Activated CD8-positive, alpha-beta memory T cell treated with anti-CD3 and anti-CD28 coated beads for 4 hours (primary cell): ENCODE measurements at places on chromosomes 7 and 10.

DNA sequence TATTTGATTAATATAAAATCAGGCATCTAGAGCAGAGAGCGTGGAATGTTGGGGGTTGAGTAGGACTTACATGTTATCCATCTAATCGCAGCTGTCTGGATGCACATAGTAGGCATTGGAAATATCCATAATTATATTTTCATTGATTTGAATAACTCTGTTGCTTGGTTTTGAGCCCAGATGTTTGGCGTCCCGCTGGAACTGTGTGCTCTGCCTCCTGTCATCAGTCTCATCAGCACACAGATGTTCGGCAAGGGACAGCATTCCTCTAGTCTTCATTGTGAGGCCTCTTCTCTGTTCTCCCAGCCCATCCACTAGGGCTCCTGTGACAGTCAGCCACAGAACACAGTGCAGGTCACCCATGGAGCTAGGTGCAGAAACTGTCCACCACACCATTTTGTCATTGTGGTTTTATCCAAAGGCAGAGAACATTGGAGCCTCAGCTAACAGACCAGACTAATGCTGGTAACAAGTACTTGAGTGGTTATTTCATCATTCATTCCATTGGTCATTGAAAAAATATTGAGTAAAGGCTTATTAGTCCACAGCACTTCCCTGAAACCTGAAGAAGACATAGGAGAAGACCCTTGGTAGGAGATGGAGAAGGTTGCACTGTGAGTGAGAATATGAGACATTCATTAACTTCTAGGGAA lies 927.4 kb downstream of the LRMDA start:
- DNase-seq, result no peak

- no peak for DNase-seq
Measured at GRCh38 chr7:132575982-132576720, at the start of gene PLXNA4. Gene PLXNA4, minus strand, starts transcription at chr7:132576470. Its CDS starts 67,777 bp downstream, at chr7:132508693.

- DNase-seq, result no peak
Measured at GRCh38 chr7:109835577-109835976, 1255.3 kb upstream of the LRRN3 start.

DNA sequence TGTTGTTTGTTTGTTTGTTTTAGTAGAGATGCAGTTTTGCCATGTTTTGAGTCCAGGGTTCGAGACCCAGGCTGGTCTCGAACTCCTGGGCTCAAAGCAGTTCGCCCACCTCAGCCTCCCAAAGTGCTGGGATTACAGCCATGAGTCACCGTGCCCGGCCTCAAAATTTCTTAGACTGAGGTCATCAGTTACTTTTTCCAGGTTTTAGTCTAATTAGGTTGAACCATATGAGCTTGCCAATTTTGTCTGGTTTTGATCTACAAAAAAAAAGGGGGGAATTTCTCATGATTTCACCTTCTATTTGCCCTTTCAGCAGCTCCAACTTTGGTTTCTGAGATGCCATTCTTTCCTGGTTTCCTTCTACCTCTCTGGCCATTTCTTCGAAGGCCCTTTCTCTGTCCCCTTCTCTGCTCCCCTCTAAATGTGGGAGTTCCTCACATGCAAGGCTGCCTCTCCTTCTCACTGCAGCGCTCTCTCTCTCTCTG lies 5.5 kb downstream of the CUEDC2 start:
- no peak for DNase-seq

GRCh38 chr7:136339464-136339863 lies 362.3 kb upstream of the MTPN start:
- no peak for DNase-seq

- DNase-seq, result no peak
Measured at GRCh38 chr7:47191316-47191715, 390.6 kb downstream of the TNS3 start.

- no peak for DNase-seq
Measured at GRCh38 chr7:22832401-22832800, 9.8 kb upstream of the TOMM7 start.

DNA sequence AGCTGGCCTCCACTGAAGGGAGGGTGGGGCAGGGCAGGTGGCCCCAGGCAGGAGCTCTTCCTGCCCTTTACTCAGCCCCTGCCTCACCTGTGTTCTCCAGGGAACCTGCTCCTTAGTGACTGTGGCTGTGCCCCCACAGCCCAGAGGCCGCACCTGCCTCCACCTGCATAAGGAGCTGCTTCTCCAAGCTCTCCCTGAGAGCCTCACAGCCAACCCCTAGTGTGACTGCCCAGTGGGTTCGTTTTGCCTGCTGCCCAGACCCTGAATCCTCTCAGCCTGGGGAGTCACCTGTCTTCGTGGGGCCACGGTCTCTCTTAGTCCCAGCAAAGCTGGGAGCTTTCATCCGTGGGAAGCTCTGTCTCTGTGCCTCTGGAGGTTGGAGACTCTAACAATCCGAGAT lies 94.4 kb downstream of the GLRX3 start:
- no peak for DNase-seq

DNA sequence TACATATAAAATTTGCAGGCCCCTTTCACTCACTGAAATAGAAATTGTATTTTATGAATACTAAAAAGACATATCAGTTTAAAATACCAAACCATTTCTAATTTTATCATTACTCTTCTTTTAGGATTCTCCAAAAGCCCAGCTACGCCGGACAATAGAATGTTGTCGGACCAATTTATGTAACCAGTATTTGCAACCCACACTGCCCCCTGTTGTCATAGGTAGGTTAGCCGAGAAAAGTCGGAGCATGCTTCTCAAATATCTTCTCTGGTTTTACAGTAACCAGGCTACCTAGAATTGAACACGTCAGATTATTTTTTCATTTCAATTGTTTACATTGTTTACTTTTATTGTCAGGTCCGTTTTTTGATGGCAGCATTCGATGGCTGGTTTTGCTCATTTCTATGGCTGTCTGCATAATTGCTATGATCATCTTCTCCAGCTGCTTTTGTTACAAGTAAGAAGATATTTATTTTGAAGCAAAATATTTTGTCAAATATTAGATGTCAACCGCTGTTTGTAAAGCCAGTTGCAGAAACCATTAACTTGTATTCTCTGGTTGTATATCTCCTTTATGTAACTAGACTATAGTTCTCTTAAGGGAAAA lies 57.6 kb downstream of the MMRN2 start:
- peak; percentile 8 for DNase-seq

GRCh38 chr10:131743190-131744151 lies 157.3 kb upstream of the PPP2R2D start:
- no peak for DNase-seq

DNA sequence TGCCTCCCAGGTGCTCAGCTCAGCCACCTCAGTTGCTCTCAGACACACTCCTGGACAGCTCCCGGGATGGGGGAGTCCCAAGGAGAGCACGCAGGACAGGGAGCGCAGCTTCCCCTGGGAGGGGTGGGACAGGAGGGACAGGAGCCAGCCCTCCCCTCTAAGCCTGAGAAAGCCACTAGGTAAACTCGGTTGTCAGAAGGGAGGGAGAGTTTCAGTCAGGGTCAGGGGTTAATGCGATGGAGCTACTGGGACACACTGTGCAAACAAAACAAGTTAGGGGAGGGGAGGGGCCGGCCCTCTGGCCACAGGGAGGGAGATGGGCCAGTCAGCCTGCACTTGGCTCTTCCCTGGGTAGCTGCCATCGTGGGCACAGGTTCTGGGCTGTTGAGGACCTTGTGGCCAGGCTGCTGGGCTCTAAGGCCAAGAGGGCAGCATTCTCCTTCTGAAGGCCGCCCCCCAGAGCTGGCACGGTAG lies 31.1 kb downstream of the KAZALD1 start:
- DNase-seq, result no peak

- DNase-seq, result no peak
Measured at GRCh38 chr10:43610636-43611035, 4.4 kb downstream of the ZNF485 start.

DNA sequence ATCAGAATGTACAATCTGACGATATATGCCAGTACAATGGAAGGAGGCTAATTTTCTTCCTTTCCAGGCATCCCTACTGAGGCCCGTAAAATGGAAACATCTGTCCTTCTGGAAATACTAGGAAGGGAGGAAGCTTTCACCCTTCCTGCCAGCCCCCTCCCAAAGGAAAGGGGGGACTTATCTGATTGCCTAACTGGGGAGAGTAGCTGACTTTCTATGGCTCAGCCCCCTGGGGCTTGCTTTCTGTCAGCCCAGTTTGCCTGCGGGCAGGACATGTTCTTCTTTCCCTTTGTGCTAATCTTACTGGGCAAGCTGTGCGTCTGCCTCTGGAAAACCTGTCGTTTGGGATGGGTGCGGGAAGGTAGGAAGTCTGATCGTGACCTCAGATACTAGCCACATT lies 508.9 kb downstream of the SUGCT start:
- no peak for DNase-seq

DNA sequence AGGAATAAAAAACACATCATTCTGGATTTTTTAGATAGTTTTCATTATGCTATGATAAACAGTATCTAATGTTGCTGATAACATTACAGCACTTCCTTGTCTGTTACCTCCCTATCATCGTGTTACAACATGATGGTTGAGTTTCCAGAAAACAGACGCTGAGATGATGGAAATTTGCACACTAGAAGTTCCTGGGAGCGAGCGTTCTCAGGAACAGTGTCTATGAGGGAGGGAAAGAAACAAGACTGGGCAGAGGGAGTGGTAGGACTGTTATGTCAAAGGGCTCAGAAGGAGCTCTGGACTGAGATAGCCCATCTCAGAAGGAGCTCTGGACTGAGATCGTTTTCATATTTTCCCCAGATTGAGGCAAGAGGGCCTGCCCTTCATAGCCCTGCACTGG lies 121.6 kb downstream of the REEP3 start:
- DNase-seq, result no peak

DNA sequence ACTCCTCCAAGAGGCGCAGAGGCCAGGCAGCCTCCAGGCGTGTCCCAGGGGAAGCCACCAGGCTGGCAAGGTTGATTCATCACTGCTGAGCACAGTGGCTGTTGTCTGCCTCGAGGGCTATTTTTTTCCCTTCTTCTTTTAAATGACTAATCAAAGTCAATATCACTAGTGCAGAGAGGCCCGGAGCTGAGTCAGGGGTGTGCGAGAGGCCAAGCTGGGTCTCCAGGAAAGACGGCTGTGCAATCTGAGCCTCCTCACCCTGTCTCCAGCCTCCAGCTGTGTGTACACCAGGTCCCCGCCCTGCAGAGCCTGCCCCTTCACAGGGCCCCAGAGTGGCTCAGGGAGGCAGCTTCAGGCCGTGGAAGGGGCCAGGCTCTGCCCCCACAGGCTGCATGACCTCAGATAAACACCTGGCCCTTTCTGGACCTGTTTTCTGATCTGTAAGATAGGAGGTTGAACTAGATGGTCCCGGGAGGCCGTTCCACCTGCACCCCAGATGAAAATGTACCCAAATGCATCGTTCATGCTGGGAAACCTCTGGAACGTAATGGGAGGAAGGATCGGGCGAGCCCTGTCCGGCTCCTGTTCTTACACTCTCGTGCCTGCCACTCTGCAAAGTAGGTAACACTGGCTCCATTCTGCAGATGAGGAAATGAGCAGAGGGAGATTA lies 3.7 kb downstream of the STX1A start:
- no peak for DNase-seq

GRCh38 chr10:35271086-35271858 lies 65.0 kb upstream of the CCNY start:
- DNase-seq, result no peak

DNA sequence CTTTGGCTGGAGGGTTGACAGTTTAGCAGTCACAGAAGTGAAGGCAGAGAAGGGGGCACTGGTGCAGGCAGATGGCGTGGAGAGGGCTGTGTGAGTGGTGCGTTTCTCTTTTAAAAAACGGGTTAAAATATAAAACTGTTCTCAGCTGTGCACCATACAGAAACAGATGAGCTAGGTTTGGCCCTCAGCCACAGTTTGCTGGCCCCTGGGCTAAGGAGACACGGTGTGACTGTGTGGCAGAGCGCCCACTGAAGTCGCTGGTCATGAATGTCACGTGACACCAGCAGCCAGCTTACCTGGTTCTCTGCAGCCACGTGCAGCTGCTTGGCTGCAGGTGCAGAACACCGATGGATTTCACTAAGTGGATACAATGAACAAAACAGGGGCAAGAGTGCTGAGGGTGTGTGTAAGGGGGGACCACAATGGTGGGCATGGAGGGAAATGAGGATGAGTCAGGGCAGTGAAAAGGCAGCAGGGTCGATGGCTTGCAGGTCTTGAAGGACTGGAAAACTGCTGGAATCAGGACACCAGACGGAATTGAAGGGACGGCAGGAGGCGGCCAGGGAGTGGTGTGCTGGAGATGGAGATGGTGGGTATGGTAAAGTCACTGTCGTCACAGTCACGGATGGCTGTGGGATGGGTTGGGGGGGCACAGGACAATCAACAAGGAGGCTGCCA lies 7.4 kb downstream of the ZNF746 start:
- no peak for DNase-seq

DNA sequence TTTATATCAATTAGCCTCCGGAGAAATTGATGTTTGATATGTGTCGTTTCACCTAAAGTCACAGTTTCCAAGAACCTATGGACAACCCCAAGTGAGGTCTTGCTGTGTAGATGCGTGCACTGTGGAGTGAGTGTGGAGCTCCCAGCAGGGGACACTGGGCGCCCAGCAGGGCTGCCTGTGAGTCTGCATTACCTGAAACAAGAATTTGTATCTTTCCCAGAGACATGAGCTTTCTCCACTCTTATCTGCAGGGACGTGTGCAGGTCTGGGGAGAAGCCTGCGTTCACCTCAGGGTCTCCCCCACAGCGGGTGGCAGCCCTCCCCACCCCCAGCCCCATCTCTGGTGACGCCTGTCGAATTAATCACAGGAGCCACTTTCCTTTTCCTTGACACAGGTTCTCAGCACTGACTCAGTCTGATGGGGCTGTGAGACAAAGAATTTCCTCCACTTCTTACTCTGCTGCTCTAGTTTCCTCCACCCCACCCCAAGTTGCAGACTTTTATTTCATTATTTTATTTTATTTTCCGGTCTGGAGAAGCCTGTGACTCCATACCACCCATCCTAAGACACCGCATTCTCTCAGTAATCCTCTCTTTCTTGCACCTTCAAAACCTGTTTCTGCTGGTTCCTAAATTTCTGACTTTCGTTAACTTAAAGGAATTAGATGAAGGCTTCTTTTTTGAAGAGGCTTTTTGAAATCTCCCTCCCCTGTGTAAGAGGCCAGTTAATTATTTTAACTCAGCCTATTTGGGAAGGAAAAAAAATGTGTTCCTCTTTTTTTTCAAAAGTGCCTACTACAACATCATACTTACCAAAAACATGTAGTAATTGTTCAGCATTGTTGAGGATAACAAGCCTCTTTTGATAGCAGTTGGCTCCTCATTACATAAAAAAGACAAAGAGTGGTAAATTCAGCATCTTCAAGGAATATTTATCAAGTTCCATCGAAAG lies 17.0 kb upstream of the INSIG1 start:
- no peak for DNase-seq

- no peak for DNase-seq
Measured at GRCh38 chr7:23075571-23075970, 30.0 kb upstream of the KLHL7 start.
